A172 (cell line): ENCODE measurements at places on chromosomes 1 and 21. TPM values are rescaled to one million over a fixed set of nuclear protein-coding genes. Genes with fewer than 3 reads are reported as not detected.

DNA sequence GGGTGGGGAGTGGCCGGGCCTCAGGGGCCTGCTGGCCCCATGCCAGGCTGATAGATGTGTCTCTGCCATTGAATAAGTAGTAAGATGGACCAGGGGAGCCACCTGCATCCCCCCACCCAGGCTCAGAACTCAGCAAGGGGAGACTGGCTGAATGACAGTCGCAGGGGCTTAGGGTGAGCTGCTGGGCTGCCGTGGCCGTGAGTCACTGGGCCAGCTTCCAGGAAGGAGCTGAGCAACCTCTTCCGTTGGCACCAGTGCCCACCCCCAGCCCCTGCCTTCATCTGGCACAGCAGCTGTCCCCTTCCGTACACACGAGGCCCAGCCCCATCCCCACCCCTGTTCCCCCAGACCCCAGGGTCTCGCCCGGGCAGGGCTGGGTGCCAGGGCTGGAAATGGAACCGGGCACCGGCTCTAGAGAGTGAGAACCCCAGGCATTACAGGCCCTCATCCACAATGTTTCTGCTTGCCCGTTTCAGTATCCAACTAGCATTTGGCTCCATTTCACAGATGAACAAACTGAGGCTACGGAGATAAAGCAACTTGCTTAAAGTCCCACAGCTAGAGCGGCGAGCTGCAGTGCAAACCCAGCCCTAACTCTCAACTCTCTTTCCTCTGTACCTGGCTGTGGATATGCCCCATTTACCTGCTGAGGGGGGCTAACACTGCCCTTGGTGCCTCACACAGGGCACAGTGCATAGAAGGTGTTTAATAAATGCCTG is 10.2 kb downstream of the WNT4 start:
- peak; percentile 74 for DNase-seq

SPRR2B gene
- total RNA-seq, result not detected in 2 replicates

DNA sequence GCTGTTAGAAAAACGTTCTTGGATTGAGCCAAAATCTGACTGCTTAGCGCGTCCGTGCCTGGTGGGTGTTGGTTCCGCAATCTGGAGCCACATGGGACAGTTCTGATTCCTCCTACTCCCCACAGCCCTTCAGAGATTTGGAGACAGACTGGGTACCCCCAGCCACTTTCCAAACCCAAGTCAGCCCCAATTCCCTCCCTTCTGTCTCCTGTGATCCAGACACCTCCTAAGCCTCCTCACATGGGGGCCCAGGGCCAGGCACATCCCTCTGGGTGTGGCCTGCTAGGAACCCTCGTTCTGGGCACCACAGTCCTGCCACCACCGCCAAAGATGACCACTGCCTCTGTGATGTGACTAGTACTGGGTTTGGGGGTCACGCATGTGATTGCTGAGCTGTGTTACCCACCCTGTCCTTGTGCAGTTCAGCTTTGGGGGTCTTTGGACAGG is 4.8 kb downstream of the PLA2G5 start:
- no peak for DNase-seq

ARHGEF11 gene
- 21.5 and 21.7 TPM in 2 replicates for total RNA-seq

GRCh38 chr1:165717918-165718515 is 19.7 kb upstream of the ALDH9A1 start:
- peak; percentile 58 for DNase-seq
